NK-92 treated with Interleukin-12 subunit alpha and Interleukin-12 subunit beta, amount 100 ng/mL, for 24 hours (cell line): ENCODE measurements at places on chromosomes 6 and 20.

- DNase-seq: no peak
Measured at GRCh38 chr6:159023893-159024292, 20.9 kb downstream of the TAGAP start.

DNA sequence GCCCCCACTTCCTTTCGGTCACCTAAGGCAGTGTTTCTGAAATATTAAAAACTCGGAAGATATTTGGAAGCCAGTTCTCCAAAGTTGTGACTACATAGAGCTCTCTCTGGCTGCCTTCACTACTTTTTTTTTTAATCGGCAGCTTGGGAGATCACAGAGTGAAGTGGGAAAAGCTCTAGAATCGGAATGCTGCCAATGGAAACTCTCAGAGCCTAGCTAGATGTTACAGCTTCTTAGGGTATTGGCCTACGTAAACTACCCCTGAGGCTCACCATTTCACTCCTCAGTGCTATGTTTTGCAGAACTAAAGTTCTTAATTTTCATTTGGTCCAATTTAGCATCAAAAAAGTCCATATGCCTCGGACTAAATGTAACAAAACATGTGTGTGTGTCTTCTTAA, 14.5 kb downstream of the SERPINB1 start:
- no peak for DNase-seq

- DNase-seq: no peak
Measured at GRCh38 chr20:25669826-25670422, 26.7 kb downstream of the ZNF337 start.

DNA sequence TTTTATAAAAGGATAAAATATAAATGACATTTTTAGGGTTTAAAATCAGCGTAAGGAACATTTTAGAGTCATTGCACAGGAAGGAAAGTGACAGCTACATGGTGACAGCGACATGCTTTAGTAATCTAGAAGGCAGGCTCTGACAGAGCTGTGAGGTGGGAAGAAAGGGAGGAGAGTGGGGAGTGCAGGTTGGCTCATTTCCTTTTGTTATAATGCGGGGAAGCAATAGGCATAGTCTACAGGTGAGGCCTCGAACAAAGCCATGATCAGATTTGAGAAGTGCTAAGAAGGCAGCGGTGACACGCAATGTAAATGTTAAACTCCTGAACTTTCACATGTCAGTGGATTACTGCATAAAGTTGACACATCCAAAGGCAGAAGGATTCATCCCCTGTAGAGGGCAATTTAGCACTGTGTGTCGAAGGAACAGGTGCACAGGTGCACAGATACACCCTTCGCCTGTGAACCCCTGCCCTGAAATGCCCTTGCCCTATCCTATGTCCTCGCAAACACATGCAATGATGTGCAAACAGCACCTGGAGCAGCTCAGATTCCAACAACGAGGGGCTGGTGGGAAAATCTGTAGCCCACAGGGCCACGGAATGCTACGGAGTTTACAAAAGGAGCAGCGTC, 32.4 kb upstream of the SMOC2 start:
- no peak for DNase-seq

DNA sequence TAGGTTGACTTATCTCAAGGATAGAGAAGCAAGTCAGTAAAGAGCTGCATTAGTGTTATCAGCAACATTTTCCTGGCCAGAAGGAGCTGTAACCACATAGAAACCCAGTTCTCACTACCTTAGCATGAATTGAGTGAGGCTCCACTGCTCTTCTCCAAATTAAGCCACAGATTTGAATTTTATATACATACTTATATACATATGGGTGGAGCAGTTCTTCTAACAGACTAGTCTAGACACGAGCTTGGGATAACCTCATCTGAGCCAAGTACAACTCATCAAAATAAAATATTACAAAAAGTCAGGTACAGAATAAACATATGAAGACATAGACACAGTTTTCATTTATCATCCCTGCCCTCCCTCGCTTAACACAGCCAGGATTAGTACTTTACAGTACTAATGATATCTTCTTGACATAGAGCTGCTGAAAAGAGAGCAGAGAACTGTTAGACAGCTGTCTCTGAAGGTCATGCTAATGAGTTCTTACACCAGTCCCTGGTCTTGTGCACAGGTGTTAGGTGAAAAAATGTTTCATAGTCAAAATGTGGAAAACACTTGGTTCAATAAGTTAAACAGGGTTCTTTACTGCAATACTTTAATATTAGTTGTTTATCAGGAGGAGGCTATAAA, 147.4 kb upstream of the HTR1E start:
- no peak for DNase-seq

- no peak for DNase-seq
Measured at GRCh38 chr6:115798229-115798628, 262.5 kb downstream of the FRK start.

- no peak for DNase-seq
Measured at GRCh38 chr6:13535306-13535705, 39.1 kb upstream of the SIRT5 start.

DNA sequence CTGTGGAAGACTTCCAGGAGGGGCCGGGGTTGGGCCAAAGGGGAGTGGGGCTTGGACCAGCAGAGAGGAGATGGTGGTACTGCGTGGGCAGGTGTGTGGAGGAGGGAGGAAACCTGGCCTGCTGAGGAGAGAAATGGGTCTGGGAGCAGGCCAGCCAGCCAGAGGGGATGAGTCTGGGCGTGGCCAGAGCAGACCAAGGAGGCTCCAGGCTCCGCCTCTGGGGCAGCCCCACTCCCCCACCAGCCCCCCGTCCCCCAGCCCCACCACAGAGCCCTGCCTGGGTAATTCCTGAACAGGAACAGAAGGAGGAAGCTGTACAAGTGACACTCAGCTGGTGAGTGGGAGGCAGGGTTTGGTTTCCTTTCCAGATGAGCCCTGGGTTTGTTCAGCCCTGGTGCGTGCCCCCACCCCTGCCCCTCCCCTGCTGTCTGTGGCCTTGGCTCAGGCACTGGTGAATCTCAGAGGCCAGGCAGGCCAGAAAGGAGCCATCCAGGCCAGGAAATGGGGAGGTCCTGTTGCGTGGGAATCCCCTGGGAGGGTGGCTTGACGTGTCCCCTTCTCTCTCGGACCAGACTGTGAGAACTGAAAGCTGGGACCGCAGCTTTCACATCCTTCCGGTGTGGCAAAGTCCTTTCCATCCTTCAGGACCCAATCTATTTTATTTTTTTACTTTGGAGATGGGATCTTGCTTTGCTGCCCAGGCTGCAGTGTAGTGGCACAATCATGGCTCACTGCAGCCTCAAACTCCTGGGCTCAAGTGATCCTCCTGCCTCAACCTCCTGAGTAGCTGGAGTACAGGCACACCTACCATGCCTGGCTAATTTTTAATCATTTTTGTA, 9.4 kb upstream of the SRC start:
- no peak for DNase-seq

- DNase-seq: no peak
Measured at GRCh38 chr20:18058661-18059467, 1.1 kb upstream of the OVOL2 start.

DNA sequence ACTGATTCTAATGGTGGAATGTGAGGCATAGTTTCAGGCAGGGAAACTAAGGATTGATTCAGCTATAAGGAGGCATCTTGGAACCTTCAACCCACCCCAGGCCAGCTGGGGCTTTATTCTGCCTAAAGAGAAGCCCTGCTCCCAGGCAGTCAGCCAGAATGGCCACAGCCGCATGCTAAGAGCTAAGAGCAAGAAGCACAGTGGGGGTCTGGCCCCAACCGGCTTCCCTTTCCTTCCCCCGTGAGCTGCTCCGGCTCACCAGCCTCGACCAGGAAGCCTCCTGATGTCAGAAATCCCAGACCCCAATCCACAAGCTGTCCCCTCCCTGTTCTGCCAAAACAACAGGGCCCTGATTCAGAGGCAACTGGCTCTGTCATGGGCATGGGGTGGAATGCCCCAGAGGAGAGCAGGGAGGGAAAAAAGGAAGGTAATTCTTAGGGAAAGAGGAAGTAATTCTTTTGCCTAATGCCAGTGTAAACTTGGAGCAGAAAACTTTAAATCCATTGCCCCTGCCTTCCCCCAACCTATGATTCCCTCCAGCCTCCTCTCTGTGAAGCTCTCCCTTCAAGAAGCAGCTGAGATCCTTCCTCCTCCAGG, 6.9 kb downstream of the GRM4 start:
- no peak for DNase-seq

DNA sequence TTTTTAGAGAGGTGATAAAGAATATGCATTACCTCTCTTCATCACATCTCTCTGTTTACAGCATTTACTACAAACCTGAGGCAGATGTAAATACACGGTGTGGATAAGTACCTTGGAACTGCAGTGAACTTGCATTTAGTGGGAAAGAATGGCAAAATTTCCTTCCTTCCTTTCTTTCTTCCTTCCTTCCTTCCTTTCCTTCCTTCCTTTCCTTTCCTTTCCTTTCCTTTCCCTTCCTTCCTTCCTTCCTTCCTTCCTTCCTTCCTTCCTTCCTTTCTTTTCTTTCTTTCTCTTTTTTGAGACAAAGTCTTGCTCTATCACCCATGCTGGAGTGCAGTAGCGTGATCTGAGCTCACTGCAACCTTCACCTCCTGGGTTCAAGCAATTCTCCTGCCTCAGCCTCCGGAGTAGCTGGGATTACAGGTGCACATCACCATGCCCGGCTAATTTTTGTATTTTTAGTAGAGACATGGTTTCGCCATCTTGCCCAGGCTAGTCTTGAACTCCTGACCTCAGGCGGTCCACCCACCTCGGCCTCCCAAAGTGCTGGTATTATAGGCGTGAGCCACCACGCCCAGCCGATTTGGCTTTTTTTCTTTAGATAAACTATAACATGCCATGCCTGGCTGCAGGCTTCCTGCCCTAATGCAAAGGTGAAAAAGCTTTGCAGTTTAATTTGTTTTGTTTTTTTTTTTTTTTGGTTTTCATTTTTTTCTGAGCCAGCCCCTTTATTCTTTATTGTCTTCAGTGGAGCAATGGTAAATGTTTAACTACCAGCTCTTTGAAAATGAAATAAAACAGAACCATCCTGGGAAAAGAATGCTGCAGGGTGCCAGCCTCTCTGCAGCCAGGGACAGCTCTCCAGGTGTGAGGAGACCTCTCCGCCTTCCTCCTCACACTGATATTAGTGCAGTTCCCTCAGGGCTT, 64.2 kb upstream of the NEDD9 start:
- no peak for DNase-seq

- DNase-seq: no peak
Measured at GRCh38 chr6:64143101-64143500, 507.5 kb downstream of the PHF3 start.

GRCh38 chr6:130913120-130913519, 85.9 kb downstream of the SMLR1 start:
- no peak for DNase-seq

- no peak for DNase-seq
Measured at GRCh38 chr6:127971945-127972391, 71.1 kb upstream of the THEMIS start.

- DNase-seq: no peak
Measured at GRCh38 chr20:22814471-22815205, 220.5 kb upstream of the SSTR4 start.

DNA sequence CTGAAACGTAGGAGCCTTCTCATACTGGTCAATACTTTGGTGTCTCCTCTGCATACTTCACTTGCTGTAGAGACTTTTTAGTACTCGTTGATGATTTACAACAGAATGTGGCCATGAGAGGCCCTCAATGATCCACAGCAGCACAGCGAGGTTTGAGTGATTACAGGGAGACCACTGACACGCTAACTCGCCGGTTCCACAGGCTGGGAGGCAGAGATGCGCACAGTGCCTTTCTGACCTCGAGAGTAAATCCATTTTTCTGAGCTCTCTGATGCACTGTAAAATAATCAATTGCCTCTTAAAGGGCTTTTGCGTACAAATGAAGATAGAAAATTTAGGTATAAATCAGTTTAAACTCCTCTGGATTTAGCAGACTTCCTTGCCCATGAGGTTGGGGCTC, 56.2 kb upstream of the TBC1D7 start:
- DNase-seq: no peak

DNA sequence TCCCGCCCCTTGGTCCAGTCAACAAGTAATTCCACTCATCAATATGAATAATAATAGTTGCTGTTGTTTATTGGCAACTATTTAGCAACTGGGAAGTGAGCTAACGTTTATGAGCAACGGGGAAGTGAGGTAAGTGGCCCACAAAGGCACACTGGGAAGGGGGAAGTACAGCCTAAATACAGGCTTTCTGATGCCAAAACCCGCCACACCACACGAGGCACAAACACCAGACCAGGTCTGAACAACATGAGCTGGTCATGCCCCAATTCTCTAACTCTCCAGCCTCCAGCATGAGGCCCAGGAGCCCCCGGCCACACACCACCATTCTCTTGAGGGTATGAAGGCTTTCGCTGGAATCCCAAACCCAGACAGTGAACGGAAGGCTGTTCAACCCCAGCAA, 50.8 kb downstream of the PREX1 start:
- DNase-seq: no peak
